ENCODE measurements at places on chromosomes 6 and 20. TPM values are rescaled to one million over a fixed set of nuclear protein-coding genes. Genes with fewer than 3 reads are reported as not detected.

DNA sequence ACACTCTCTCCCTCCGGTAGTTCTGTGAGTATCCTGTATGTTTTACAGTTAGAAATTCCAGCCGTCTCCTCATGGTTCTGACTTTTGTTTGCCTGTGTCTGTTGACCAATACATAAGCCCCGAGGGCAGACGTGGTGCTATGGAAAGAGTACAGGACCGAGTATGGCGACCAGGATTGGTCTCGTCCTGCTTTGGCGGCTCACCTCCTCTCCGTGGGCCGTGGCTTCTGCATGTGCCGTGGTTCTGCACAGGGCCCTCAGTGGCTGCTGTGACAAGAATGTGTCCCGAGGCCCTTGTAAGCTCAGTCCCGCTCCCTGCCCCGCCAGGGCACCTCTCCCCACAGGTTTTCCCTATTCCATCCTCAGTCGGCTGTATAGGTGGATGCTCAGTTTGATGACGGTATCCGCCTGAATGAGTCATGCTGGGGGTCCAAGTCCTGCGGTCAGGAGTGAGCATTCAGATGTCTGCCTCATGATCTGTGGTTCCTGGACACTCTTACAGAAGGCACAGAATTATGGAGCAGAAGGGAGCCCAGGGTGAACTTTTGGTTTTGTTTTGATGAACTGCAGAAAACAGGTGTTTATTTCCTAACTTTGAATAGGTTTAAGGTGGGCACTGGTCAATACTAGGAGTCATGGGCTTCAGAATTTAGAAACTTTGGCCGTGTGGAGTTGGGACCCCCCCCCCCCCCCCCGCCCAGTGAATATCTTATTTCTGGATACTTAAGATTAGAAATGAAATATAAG, 1.2 kb downstream of the ARFGAP1 start:
- no peaks in the 10 kb centered on the region for H3K4me1 ChIP-seq
- no peak overlapping the region for H3K27ac ChIP-seq
- no peaks in the 10 kb centered on the region for H3K27me3 ChIP-seq
- peak overlapping the region; percentile 75 for H3K4me3 ChIP-seq
- no peak for DNase-seq

GRCh38 chr20:4887586-4887985, 113.7 kb downstream of the SLC23A2 start:
- H3K36me3 ChIP-seq = peaks cover 16% of the 10 kb centered on the region
- H3K4me3 ChIP-seq = no peak overlapping the region
- no peaks in the 10 kb centered on the region for H3K27me3 ChIP-seq
- no peak for DNase-seq
- no peak overlapping the region for H3K27ac ChIP-seq
- no peaks in the 10 kb centered on the region for H3K4me1 ChIP-seq

The TMEM200A gene
- total RNA-seq = not detected

DNA sequence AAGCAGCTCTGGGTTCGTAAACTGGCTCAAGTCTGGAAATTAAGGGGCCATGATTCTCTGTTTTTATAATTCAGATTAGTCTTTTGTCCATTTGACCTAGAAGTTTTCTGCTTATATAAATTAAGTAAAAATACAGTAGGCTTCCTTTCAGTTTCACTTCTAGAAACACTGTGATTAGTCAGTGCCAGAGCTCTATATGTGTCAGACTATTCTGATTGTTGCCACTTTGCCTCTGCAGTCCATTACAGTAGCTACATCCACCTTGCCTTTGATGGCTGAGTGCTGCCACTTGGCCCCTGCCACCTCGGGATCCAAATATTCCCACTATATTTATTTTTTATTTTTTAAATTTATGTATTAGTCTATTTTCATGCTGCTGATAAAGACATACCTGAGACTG, 7.9 kb downstream of the ZC2HC1B start:
- no peaks in the 10 kb centered on the region for H3K36me3 ChIP-seq
- no peak for DNase-seq
- H3K27ac ChIP-seq = no peak overlapping the region
- H3K27me3 ChIP-seq = no peaks in the 10 kb centered on the region

The GMEB2 gene
- total RNA-seq = 9.4 TPM

DNA sequence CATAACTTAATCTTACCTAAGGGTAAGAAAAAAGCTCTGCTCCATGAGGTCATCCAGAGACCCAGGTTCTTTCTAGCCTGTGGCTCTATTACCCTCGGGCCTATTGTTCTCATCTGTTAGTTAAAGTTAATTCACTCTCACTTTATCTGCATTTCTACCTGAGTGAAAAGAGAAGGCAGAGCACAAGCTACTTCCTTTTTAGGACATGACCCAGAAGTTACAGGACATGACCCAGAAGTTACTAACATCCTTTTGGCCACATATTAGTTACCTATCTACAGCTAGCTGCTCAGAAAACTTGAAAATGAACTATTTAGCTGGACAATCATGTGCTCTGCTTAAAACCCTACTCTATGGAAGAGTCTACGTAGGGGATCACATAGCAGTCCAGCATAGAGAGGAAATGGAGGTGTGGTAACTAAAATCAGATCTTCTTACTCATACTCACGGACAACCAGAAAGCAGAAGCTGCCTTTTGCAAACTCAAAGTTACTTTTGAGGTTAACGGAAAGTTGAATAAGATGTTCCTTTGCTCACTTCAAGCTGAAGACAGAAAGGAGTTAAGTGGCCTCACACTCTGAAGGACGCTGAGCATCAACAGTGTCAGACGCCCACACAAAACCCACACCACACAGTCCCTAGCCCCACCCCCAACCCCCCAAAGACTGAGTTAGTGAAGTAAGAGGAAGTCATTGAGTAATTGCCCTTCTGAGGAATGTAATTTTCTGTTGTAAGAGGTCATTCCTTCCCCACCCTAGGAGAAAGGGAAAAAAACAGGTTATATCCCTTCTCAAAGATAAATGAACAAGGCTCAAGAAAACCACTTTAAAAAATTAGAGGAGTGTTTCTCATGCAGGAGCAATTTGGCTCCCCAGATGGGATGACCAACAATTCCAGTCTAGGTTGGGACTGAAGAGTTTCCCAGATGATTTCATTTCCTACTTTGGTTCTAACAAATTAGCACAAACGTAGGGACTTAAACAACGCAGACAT, 45.9 kb upstream of the TAB2 start:
- H3K27me3 ChIP-seq = no peaks in the 10 kb centered on the region
- no peaks in the 10 kb centered on the region for H3K36me3 ChIP-seq
- no peak for DNase-seq
- H3K27ac ChIP-seq = no peak overlapping the region
- H3K4me3 ChIP-seq = no peak overlapping the region
- H3K4me1 ChIP-seq = no peaks in the 10 kb centered on the region

DNA sequence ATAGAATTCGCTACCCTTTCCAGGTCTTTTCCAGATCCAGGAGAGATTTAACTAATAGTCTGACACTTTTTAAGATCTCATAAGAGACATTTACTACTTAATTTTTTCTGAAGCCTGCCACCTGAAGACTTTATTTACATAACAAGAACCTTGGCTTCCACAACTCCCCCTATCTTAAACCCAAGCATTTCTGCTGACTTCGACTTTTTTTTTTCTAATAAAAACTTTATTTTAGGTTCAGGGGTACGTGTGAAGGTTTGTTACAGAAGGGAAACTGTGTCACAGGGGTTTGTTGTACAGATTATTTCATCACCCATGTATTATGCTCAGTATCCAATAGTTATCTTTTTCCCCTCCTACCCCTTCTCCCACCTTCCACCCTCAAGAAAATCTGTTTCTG, 64.9 kb upstream of the OR14J1 start:
- no peak overlapping the region for H3K27ac ChIP-seq
- no peak overlapping the region for H3K4me3 ChIP-seq
- no peaks in the 10 kb centered on the region for H3K27me3 ChIP-seq
- no peak for DNase-seq
- H3K36me3 ChIP-seq = no peaks in the 10 kb centered on the region

- H3K27ac ChIP-seq = no peak overlapping the region
- H3K4me3 ChIP-seq = no peak overlapping the region
- no peak for DNase-seq
- H3K27me3 ChIP-seq = no peaks in the 10 kb centered on the region
These were observed 10.5 kb upstream of the TGM2 start for GRCh38 chr20:38175304-38176180.

The CDSN gene
- total RNA-seq = not detected

DNA sequence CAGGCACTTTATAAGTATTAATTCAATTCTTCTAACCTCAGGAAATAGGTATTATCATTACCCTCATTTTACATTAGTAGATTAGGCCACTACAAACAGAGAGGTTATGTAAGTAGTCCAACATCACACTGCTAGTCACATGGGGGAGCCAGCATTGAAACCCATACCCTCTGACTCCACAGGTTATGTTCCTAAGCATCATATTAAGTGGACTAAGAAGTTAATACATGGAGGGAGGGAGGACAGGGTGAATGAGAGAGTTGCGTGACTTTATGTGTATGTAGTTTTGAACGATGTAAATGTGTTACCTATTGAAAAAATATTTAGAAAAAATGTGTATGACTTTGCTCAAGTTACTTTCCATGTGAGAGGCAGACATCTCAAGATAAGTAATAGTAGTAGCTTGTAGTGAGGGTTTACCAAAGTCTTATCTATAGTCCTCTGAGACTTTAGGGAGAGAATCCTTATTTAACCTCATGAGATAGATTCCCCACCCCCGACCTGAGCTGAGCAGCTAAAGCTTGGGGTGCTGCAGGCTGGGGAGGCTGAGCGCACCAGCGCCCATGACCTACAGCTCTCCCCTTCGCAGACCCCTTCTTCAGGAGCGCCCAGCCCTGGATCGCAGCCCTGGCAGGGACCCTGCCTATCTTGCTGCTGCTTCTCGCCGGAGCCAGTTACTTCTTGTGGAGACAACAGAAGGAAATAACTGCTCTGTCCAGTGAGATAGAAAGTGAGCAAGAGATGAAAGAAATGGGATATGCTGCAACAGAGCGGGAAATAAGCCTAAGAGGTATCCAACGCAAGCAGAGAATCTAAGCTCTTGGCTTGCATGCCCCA, 7.5 kb downstream of the BTN3A2 start:
- no peaks in the 10 kb centered on the region for H3K4me1 ChIP-seq
- DNase-seq = no peak

DNA sequence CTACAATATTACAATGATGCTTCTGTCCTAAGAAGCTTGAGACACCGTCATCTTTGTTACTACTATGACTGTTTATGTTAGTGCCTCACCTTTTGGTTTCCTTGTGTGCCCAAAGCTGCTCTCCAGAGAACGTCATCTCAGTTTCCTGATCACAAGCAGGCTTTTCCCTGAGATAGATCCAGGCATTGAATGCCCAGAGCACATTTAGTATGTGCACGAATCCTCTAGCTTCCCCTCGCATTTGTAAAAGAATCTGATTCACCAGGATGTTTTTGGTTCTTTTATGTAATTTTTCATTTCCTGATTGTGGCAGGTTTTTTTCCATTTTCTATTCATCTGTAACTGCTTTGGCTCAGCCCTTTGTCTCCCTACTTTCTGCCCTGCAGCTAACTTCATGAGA, 100.2 kb upstream of the TMEM181 start:
- H3K27me3 ChIP-seq = no peaks in the 10 kb centered on the region
- peaks cover 7% of the 10 kb centered on the region for H3K36me3 ChIP-seq
- no peaks in the 10 kb centered on the region for H3K4me1 ChIP-seq
- no peak overlapping the region for H3K4me3 ChIP-seq
- DNase-seq = no peak
- H3K27ac ChIP-seq = no peak overlapping the region

DNA sequence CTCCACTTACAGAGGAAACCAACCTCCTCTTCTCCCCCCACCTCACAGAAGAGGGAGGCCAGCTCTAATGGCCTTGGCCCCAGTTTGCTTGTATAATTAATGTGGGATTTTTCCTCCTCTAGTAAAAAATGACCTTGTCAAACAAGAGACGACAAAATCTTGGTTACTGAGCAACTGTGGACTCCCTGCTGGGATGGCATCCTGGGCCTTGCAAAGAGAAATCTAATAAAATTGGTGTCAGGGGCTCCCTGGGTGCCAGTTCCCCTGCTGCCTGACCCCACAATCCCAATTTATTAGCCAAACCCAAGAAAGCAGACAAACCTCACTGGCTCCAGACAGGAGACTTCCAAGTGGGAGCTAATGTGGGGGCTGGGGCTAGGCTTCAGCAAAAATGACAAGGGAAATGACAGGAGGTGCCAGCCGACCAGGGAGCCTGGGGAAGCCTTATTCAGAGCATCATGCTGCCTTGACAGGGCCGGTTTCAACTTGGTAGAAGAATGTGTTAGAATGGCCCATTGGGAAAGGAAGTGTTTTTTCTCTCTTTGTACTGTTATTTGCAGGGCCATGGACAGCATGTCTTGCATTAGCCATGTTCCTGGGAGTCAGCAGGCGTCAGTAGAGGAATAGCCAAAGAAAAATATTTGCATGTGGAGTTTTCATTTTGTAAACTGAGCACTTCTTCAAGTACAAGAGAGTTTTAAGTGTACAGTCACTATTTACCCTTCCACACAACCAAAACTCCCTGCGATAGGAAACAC, 816.9 kb downstream of the DHX35 start:
- no peaks in the 10 kb centered on the region for H3K36me3 ChIP-seq
- H3K27ac ChIP-seq = no peak overlapping the region
- H3K4me3 ChIP-seq = no peak overlapping the region

GRCh38 chr20:54105653-54106052, 35.3 kb upstream of the BCAS1 start:
- no peaks in the 10 kb centered on the region for H3K4me1 ChIP-seq
- no peak for DNase-seq
- no peak overlapping the region for H3K27ac ChIP-seq

DNA sequence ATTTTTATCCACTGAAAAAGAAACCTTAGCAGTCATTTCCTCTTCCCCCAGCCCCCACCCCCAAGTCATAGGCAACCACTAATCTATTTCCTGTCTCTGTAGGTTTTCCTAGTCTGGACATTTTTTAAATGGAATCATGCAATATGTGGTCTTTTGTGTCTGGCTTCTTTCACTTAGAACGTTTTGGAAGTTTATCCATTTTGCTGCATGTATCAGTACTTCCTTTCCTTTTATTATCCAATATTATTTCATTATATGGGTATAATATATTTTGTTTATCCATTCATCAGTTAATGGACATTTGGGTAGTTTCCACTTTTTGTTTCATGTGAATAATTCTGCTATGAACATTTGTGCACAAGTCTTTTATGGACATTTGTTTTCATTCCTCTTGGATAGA, 99.3 kb upstream of the BMP5 start:
- H3K4me1 ChIP-seq = no peaks in the 10 kb centered on the region
- H3K4me3 ChIP-seq = no peak overlapping the region
- H3K27me3 ChIP-seq = no peaks in the 10 kb centered on the region
- no peak for DNase-seq
- H3K27ac ChIP-seq = no peak overlapping the region

The PGK2 gene
- not detected for total RNA-seq

GRCh38 chr6:166106076-166106686, 61.5 kb downstream of the TBXT start:
- H3K27me3 ChIP-seq = no peaks in the 10 kb centered on the region
- no peaks in the 10 kb centered on the region for H3K36me3 ChIP-seq
- peak; percentile 79 for DNase-seq
- H3K27ac ChIP-seq = no peak overlapping the region
- no peak overlapping the region for H3K4me3 ChIP-seq

DNA sequence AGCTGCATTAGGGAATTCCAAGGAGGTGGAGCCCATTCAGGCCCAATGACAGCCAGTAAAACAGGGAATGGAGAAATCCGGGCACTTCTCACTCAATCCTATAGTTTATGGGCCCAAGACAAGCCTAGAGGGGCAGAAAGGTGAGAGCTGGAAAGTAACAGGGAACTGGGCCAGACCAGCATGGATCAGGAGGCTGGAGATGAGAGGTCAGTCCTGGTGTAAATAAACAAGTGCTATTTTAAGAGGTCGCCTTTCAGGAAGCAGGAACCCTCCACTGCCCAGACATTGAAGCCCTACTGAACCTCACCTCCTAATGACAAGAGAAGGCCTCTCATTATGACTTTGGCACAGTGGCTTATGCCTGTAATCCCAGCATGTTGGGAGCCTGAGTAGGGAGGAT, 57.2 kb upstream of the TGM3 start:
- no peak overlapping the region for H3K27ac ChIP-seq
- no peak overlapping the region for H3K4me3 ChIP-seq
- no peak for DNase-seq

The SLC22A23 gene
- 2.9 TPM for total RNA-seq

Data from right atrium auricular region (tissue), 2 donors.